ENCODE measurements at places on chromosomes 1 and 21. TPM values are rescaled to one million over a fixed set of nuclear protein-coding genes. Genes with fewer than 3 reads are reported as not detected.

The AADACL4 gene
- total RNA-seq: not detected

The EXTL1 gene
- 0.52 TPM for total RNA-seq

The RASSF5 gene
- 1.6 TPM for total RNA-seq

The SFPQ gene
- 138 TPM for total RNA-seq

The HNRNPR gene
- 82.0 TPM for total RNA-seq

The CACNA1S gene
- not detected for total RNA-seq

The RSPO1 gene
- 0.08 TPM for total RNA-seq

The RNU1-2 gene
- total RNA-seq: under 0.01 TPM

The PHTF1 gene
- total RNA-seq: 21.6 TPM

The OR2T2 gene
- total RNA-seq: not detected

The RABGAP1L gene
- 9.1 TPM for total RNA-seq
